ENCODE measurements at places on chromosomes 2 and 18.

GRCh38 chr2:121245913-121246312, 39.1 kb downstream of the TFCP2L1 start:
- DNase-seq = no peak

- no peak for DNase-seq
These were observed 175.4 kb upstream of the ACAA2 start for GRCh38 chr18:49988733-49989132.

GRCh38 chr2:201860636-201861066, 54.3 kb downstream of the CDK15 start:
- no peak for DNase-seq

DNA sequence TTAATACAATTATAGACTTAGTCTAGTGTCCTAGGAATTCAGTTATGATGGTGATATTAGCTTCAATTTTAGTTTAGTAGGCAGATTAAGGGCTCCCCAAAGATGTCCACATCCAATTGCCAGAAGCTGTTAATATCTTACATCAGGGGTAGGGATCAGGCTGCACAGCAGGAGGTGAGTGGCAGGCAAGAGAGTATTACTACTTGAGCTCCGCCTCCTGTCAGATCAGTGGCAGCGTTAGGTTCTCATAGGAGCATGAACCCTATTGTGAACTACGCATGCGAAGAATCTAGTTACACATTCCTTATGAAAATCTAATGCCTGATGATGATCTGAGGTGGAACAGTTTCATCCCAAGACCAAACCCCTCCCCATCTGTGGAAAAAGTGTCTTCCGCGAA, 54.9 kb downstream of the NYAP2 start:
- no peak for DNase-seq

- no peak for DNase-seq
These were observed 51.5 kb downstream of the CDC42EP3 start for GRCh38 chr2:37619959-37620300.

GRCh38 chr18:35042389-35043071, 1.3 kb downstream of the MAPRE2 start:
- no peak for DNase-seq

DNA sequence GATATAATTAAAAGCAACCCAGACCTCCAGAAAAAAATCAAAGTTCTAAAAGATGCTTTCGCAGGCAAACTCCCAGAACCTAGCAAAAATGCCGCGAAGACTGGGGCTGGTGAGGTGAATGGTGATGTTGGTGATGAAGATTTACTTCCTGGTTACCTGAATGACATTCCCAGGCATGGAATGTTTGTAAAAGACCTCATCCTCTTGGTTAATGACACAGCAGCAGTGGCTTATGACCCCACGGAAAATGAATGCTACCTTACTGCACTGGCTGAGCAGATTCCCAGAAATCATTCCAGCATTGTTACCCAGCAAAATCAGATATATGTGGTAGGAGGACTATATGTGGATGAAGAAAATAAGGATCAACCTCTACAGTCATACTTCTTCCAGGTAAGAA, 994 bp downstream of the KLHL41 start:
- DNase-seq = no peak

- no peak for DNase-seq
These were observed 1.0 kb upstream of the STRN start for GRCh38 chr2:36967236-36967876.

- DNase-seq = no peak
These were observed 14.3 kb downstream of the PPP3R1 start for GRCh38 chr2:68237976-68238580.

GRCh38 chr2:1972422-1972821, 228.1 kb upstream of the PXDN start:
- no peak for DNase-seq

GRCh38 chr2:102841107-102841840, 79.4 kb downstream of the TMEM182 start:
- no peak for DNase-seq

- DNase-seq = no peak
These were observed 439.8 kb downstream of the TGIF1 start for GRCh38 chr18:3889803-3890202.

DNA sequence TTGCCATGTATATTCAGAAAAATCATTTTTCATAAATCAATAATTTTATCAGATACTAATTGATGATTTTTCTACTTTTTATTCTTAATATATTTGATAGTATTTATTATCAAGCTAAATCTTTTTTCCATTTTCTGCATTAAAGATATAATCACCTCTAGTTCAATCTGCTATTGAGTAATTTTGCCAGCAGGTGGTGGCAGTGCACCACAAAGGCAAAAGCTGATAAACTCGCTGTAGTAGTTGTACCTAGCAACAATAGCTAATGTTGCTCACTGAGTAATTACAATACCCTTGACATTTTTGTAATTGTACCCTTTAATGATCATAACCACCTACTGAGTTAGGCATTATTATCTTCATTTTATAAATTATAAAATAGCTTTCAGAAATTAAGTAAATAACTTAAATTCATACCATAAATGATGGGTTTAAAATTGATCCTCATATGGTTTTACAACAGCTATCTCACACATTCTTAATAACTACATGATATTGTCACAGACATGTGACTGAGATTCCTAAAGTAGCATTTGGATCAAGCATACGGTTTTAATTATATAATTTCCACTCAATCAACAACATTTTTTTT, 52.0 kb upstream of the CALCRL start:
- no peak for DNase-seq

Data from activated CD8-positive, alpha-beta memory T cell treated with anti-CD3 and anti-CD28 coated beads for 1 hour (primary cell).